ENCODE measurements at places on chromosomes 4 and X.

DNA sequence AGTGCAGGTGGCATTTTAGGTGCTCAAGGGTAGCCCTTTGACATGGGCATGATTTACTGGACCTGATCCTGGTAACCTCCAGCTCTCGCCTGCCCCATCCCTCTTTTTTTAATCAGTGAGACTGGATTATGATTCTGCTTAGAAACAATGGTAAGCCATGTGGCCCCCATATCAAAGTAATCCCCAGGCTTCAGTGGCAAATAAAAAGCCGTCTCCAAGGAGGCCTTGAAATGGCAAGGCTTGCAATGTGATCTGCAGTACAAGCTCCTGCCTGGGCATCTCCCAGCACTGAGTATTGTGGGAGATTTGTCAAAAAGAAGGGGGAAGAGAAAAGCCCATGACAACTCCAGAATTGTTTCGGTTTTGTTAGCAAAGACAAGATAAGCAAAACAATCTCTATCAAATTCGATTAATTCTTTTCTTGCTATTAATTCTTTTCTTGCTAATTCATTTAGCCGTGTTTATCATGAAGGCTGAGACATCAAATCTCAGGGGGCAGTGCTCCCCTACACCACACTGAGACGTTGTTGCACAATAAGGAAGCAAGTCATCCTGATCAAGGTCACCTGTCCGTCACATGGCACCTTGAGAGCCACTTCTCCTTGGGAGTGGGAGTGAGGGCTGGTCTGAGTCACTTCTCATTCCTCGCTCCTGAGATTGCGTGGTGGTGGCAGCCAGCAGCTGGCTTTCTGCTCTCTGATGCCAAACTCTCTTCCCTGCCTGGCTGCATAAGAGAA, 312.7 kb upstream of the GATB start:
- DNase-seq = no peak

DNA sequence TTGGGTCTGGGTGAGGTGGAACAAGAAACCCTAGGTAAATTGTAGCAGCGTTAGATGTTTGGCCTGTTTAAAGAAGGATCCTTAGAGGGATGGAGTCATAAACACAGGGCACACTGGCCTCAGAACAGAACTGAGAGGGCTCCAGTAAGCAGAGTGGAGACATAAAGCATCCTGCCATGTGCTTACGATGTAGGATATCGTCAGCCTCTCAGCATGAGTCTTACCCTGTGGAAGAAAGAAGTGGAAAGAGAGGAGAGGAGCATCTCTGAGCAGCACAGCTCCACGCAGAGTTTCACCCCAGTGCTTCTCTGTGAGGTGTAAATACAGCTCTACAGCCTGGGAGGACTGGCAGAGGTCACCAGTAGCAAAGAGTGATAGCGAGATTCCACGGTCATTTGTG, 27.8 kb upstream of the SORBS2 start:
- no peak for DNase-seq

GRCh38 chrX:123675154-123675553, 57.7 kb downstream of the THOC2 start:
- DNase-seq = no peak

DNA sequence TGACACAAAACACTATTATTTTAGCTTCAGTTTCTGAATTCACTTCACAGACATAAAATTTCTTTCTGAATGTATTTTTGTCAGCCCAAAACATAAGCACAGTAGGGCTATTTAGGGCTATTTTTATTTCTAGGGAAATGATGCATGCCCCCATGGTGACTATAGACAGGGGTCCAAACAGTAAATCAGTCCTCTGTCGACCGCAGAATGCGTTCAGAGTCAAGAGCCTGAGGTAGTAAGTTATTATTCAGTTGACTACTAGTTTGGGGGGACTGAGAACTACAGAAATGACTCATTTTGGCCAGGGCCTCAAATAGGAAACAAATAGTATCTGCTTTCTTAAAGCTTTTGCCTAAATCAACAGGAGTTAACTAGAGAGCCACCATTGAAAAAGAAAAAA, 414.4 kb downstream of the AFF2 start:
- DNase-seq = no peak

DNA sequence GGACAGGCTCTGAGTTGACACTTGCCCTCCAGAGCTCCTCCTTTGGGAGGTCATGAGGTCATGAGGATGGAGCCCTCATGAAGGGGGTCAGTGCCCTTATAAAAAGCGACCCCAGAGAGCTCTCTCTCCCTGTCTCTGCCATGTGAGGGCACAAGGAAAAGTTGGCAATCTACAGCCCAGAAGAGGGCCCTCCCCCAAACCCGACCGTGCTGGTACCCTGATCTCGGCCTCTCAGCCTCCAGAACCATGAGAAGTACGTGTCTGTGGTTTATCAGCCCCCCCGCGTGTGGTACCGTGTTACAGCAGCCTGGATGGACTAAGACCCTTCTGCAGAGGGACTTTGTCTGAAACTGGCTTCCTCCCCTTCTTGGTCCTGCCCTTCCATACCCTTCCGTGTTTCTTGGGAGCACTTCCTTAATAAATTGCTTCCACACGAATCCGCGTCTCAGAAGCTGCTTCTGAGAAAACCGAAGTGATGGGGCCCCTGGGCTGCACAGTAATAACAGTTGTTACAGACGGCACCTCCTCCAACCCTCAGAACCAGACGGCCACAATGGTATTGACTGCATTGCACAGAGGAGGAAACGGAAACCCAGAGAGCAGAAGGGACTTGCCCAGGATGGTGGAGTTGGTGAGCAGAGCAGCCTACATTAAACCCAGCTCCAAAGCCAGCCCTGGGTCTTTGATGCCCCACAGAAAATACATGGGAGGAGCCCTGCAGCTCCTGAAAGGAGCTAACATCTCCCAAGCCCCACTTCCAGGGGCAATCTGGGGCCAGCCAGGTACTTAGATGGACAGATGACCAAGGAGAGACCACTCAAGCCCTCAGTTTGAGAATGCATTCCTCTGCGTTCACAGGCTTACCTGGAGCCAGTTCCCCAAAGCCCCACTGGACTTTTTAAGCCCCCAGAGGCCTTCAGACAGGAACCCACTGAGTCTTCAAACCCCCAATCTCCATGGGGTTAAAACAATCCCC, 242.7 kb downstream of the BCOR start:
- no peak for DNase-seq

GRCh38 chr4:112156112-112156511, 10.9 kb downstream of the FAM241A start:
- DNase-seq = no peak

- DNase-seq = no peak
Measured at GRCh38 chr4:8592366-8593263, at the start of gene CPZ. TSS of gene CPZ (plus strand) at chr4:8592765. CDS start at chr4:8592834, 69 bp downstream.

GRCh38 chrX:22627576-22627975, 354.9 kb downstream of the CBLL2 start:
- no peak for DNase-seq

DNA sequence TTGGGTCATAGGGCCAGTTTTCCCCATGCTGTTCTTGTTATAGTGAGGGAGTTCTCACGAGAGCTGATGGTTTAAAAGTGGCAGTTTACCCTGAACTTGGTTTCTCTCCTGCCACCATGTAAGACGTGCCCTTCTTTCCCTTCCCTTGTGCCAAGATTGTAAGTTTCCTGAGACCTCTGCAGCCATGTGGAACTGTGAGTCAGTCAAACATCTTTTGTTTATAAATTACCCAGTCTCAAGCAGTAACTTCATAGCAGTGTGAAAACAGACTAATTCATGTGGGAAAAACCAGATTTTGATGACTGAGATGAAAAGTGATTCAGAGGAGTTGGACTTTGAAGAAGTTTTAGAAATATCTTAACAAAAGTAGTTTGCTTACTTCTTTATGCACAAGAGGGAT, 101.4 kb downstream of the ARHGAP10 start:
- DNase-seq = no peak

DNA sequence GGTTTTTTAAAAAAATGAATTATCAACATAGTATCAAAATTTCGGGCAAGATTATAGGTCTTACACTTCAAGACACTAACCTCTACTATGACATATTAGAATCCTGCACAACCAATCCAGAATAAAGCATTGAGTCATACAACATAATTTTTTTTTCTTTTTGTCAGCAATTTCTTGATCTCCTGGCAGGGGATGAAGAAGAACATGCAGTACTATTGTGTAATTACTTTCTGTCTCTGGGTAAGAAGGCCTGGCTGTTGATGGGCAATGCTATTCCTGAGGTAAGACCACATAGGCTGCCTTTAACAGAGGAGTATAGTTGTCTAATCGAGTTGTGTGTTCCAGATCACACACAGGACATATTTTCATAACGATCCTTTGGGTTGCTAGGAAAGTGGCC, 67.5 kb downstream of the FBXL5 start:
- DNase-seq = no peak

DNA sequence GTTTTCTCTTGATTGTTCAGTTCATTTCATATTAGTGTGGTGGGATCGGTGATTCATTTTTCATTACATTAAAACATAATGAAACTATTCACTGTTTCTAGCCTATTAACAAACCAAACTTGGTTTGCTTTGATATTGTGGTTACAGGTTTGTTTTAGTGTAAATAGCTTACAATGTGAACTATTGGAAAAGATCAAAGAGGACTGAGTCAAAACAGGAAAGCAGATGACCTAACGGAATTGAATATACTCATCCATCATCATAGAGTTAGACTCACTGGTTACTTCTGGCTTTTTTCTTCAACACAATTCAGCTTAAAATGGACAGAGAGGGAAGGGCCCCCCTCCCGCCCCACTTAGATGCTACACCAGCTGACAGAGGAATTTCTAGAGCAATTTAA, 616.2 kb upstream of the AADAT start:
- DNase-seq = no peak

- no peak for DNase-seq
Measured at GRCh38 chr4:128329638-128330037, 42.0 kb upstream of the PGRMC2 start.

DNA sequence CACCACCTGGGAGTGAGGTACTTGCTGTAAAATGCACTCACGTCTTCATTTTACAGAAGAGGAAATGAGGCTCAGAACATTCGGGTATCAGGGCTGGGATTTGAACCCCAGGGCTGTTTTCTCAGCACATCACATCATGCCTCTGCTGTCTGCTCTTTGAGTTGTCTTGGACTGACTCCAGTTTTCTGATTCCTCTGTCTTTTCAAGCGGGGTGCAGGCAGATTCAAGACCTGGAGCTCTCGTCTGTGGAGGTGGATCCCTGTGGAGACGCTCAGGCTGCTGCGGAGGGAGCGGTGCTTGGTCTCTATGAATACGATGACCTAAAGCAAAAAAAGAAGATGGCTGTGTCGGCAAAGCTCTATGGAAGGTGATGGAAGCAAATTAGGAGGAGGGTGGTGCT, 6.3 kb downstream of the LAP3 start:
- no peak for DNase-seq

DNA sequence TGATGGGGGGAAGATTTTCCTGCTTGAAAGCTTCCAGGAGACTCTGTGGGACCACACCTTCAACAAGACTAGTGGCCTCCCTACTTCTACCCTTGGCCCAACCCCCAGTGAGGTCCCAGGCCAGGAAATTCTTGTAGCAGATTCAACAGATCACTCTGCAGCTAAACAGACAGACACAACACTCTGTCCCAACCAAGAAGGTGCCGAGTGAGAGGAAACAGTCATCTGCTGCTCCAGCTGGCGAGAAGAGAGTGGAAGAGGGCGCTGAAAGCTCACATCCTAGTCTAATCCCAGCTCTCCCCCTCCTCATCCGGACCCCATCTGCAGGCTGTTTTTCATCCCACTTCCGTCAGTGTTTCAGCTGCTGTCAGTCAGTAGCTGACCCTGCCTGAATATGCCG, 63.4 kb downstream of the CHRDL1 start:
- DNase-seq = no peak

DNA sequence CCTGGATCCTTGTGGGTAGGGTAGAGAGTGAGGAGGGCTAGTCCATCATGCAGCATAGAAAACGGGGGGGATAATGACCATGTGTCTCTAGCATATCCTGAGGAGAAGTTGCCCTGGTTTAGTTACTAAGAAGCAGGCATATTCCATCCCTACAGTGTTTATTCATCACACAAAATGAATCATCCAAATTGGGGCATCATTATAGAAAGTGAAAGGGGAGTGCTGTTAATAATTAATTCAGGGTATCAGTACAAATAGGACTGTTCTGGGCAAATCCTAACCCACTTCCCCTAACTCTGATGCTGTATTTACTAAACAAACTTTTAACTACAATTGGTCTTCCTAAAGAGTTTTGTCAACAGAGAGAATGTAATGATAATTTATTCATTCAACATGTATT, 281.1 kb upstream of the ARX start:
- DNase-seq = no peak

Data from NCI-H2029 (cell line).